Stimulated activated CD8-positive, alpha-beta memory T cell treated with anti-CD3 and anti-CD28 coated beads, Interleukin-4, amount 100 ng/mL, for 4 hours (primary cell): ENCODE measurements at places on chromosomes 1 and 21.

DNA sequence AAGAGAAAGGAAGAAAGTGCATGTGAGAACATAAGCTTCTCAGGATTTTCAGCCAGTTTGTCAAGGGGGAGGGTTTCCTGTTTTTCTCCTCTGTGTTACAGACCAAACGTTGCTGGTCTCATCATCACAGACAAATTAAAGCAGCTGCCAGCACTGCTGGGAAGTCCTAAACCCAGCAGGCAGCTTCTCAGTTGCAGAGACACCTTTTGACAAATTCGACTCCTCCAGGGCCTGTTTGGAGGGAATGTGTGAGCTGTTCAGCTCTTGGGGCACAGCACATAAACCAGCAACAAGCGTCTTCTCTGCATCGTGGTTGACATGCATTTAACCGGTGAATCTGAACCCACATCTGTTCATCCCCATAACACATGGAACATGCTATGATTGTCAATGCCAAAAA is 454.6 kb upstream of the RUNX1 start:
- no peak for DNase-seq

DNA sequence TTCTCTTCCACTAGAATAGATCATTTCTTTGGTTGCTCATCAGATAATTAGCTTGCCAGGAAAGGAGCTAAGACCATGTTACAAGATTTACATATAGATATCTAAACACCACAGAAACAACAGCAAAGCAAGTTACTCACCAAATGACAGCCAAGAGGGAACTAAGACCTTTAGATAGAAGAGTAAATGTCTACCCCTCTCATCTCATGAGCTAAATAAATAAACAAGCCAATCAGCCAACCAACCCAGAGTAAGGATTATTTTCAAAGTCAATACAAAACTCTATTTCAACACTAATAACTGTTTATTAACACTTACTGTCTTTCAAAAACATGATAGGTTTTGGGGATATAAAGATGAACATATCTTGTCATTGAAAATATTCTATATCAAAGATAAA is 474.7 kb downstream of the LMO4 start:
- no peak for DNase-seq

DNA sequence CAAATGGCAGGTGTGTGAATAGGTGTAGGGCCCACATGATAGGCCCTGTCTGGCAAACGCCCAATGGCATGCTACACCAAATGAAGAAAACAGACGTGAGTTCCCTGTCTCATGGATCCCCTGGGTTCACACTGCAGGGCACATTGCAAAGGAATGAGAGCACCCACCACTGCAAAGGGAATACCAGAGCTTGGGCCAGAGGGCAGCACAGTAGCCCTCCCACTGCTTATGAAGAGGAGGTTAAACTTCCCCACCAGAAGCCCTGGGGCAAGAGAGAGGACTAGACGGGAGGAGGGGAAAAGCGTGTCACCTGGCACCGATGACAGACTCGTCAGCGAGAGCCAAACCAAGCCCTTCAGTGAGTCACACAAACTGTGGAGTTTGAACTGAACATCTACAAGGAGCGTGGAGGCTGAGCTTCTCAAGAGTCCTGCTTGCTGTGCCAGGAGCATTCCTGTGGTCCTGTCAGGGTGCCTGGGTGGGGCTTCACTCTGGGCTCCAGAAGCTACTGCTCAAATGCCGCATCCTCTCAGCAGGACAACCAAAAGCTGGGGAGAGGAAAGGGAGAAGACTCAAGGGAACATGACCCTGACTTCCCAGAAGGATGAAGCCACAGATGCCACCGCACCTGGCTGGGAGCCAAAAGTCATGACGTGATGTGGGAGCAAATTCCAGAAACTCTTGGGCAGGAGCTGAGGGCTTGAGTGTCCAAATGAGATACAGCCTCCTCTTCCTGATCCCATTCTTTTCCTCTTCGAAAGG is 61.1 kb downstream of the TOMM20 start:
- no peak for DNase-seq

DNA sequence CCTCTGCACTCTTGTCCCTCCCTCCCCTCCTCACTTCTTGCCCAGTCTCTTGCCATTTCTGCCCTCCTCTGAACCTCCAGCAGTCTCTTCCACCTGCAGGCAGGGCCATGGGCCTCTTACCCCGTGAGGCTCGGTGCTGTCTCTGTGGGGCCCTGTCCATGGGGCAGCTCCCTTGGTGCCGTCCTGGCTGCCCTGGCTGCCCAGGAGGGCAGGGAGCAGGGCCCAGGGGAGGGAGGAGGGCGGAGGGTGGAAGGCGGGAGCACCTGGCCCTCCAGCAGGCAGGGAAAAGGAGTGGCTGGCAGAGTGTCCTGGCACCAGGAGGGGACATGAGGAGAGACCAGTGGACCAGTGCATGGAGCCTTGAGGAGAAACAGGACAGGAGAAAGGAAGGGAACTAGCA is at the start of gene RORC:
Gene RORC (minus strand): TSS at position 198 of the 400 bp plus-strand sequence. CDS start 38 bp downstream, at position 160.
- DNase-seq = no peak

DNA sequence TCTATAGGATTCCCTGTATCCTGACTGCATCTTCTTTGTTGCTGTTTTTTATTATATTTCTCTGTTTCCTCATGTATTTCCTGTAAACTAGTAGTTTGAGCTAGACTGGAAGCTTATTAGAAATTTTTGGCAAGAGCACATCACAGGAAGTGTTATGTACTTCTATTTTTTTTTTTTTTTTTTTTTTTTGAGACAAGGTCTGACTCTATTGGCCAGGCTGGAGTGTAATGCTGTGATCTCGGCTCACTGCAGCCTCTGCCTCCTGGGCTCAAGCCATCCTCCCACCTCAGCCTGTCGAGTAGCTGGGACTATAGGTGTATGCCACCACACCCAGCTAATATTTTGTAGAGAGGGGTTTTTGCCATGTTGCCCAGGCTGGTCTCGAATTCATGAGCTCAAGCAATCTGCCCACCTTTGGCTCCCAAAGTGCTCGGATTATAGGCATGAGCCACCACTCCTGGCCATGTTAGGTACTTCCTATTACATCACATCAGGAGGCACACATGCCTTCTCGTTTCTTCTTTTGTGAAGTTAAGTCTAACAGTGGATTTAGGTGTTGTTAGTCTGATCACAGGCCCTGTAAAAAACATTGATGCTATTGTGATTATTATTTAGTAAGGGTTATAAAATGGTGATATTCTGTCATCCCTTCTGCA is 12.5 kb downstream of the C1orf21 start:
- DNase-seq = no peak

- DNase-seq = no peak
Observed at GRCh38 chr1:238861342-238862066, 524.9 kb upstream of the CHRM3 start.

GRCh38 chr1:9351654-9352271 is 59.1 kb downstream of the SPSB1 start:
- DNase-seq = no peak

DNA sequence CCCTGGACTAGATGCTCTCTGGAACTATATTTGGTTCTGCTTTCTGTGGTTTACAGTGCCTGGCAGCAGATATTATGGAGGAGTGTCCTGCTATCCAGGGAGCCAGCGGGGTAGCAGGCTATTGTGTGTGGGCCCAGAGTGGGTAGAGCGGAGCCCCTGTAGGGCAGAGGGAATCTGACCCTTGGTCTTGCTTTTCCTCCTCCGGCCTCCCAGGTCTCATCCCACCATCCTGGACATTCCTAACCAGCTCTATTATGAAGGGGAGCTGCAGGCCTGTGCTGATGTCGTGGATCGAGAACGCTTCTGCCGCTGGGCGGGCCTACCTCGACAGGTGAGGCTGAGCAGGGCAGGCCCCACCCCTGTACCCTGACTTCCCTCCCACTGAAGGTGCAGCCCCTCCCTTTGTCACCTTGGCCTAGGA is 9.1 kb downstream of the RHOC start:
- DNase-seq = no peak

GRCh38 chr1:243672539-243673074 is 177.4 kb downstream of the AKT3 start:
- no peak for DNase-seq

DNA sequence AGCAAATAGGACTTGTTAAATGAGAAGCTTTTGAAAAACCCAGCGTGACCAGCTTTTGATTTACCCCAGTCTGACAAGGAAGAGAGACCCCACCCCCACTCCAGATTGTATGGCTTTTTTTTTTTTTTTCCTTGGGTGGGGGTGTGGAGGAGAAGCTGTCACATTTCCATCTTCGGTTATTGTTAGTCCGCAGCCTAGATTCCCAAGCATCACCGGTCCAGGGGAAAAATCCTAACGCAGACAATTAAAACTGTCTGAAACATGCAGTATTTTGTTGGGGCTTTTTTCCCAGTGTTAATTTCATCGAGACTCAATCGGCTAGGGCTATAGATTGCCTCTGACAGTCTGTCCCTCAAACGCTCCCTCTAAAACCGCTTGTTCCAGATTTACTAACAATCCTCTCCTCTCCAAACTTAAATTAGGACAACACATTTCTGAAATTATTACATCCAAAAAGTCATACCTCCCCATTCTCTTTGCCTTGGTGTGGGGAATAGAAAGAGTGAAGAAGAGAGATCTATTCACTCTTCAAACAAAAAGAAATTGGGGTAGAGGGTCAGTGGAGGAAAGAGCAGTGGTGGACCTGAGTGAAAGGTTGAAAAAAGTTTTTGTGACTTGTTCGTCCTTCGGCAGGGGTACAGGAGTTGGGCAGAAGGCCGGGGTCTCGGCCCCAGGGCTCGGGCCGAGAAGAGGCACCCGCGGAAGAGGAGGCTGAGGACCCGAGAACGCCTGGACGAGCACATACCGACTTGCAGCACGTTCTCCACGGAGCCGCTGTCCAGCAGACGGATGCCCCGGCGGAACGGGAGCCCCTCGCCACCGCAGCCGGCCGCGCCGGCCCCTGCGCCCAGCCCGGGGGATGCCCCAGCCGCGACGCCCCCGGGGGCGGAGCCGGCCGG is 1.1 kb downstream of the ZSWIM5 start:
- no peak for DNase-seq

DNA sequence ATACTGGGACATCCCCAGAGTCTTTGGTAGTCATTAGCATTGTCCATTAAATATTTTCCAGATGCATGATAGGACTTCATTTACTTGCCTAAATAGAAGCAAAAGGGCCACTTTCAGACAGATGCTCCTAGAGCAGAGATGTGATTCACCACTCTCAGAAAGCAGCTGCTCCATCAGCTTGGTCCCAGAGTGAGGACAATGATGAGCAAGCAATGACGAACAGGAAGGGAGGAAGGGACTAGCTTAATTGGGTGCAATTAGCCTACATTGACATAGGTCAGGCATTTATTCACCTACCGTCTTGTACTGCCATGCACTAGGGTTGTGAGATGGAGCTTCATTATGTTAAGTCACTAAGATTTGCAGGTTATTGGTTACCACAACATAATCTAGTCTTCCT is 85.1 kb upstream of the PLXNA2 start:
- DNase-seq = no peak

- no peak for DNase-seq
Observed at GRCh38 chr1:208242146-208242545, 2.0 kb downstream of the PLXNA2 start.

DNA sequence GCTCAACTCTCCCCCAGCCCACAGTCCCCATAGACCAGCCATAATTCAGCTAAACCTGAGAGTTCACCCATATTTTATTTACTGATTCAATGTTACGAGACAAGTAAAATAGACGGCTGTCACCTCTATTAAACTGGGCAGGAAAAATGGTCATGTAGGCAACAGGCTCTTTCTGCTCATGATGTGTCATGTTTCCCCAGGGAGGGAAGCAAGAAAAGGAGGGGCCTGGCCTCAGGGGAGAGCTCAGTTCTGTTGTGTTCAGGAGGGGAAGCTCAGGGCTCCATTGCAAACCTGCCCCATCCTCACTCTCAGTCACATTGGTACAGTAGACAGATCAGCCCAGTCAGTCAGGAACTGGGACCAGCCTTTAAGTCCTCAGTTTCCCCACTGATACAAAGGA is 12.8 kb downstream of the GRIK3 start:
- DNase-seq = no peak

DNA sequence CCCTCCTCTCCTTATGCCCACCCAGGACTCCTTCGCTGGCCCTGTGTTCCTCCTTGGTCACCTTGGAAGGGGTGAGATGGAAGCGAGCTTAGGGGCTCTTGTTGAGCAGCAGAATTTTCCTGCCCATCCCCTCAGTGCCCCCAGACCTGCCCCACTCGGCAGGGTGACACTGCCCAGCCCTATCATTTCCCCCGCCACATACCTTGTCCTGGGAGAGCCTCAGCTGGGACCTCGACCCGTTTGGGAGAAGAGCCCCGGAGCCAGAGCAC is 1.4 kb upstream of the FNDC5 start:
- DNase-seq = no peak

DNA sequence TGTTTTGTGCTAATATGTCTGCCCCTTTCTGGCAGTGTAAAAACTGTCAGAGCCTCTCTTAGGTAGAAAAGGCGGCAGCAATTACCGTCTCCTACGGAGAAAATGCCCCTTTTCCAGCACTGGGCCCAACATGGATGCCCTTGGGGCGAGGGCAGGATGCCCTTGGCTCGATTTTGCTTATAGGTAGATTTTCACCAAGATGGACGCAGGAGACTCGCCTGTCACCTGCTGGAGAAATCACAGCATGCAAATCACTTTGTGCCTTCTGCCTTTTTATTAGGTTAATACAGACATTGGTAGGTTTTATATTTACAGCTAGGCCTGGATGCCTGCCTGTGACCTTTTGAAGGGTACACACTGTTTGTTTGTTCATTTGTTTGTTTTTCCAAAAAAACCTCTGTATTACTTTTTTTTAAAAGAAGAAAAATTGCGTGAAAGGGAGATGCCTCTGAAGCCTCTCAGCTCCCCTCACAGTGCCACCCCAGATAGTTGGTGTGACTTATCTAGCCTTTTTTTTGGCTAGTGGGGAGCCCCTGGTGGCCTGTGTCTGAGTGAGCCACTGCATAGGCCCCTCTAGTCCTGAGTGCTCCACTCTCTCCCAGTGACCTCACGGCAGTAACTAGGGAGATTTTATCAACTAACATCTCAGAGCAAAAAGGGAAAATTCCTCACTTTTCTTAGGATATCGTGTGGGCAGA is 2.5 kb downstream of the ATP1B1 start:
- DNase-seq = no peak

- peak; percentile 23 for DNase-seq
Observed at GRCh38 chr1:206912445-206913095, 9.2 kb downstream of the FCMR start.

DNA sequence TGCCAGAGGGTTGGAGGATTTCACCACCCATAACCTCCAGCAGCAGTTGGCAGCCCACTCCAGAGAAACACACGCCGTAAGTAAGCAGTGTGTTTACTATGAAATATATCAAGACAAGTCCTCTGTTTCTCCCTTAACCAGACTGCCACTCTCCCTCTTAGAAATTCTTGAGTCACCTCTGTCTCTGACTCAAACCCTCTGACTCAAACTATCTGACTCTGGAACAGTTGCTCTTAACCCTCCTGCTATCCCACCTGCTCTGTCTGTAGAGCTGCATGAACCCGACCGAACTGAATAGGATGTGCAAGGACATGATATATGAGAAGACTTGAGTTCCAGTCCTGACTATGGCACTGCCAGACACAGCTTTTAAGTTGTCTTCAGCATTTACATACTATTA is 14.1 kb downstream of the INPP5B start:
- no peak for DNase-seq

- DNase-seq = no peak
Observed at GRCh38 chr1:171345536-171345935, 31.6 kb downstream of the FMO4 start.

- DNase-seq = no peak
Observed at GRCh38 chr1:3460672-3461131, 6.2 kb downstream of the ARHGEF16 start.

- no peak for DNase-seq
Observed at GRCh38 chr1:69410457-69410850, 157.3 kb upstream of the LRRC7 start.
